ENCODE measurements at places on chromosomes 3 and 15. TPM values are rescaled to one million over a fixed set of nuclear protein-coding genes. Genes with fewer than 3 reads are reported as not detected.

Gene DLL4
- polyA plus RNA-seq: 0.05 TPM

Gene DNAH12
- not detected for polyA plus RNA-seq

Gene C2CD4A
- not detected for polyA plus RNA-seq

- peaks cover 95% of the 10 kb centered on the region for H3K36me3 ChIP-seq
- H3K27me3 ChIP-seq: no peaks in the 10 kb centered on the region
- H3K4me3 ChIP-seq: no peak overlapping the region
- H3K4me1 ChIP-seq: peaks cover 15% of the 10 kb centered on the region
- no peak overlapping the region for H3K27ac ChIP-seq
Observed at GRCh38 chr3:47016934-47017435, 37.5 kb downstream of the NBEAL2 start.

Gene ATP13A5
- not detected for polyA plus RNA-seq

Gene IL16
- polyA plus RNA-seq: 71.5 TPM

DNA sequence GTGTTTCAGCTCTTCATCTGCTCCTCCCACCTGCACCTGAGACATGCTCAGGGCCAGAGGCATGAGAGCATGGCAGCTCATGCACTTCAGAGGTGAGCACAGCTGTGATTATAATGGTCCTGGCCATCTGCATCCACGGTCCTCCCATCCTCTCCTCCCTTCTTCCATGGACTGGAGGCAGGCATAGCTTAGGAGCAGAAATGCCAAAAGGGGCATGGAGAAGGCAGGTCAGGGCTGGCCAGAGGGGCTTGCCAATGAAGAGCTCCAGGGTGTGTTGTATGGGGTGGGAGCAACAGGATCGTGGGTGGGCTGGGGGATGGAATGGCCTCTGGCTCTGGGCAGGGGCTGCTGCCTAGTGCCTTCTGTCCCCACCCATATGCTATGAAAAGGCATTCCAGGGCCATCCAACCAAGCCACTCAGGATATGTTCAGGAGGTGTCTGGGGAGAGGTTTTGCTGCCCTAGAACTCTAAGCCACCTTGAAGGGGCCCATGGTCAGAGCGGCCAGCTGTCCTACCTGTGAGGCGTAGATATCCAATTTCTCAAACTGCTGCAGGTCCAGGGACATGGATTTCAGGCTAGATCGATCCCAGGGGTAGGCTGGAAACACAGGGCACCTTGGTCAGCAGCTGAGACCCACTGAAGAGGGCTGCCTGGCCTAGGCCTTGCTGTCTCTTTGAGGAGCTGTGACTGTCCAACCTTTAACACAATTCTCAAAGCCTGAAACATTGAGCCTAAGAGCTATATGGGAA is 26.1 kb downstream of the KY start:
- no peaks in the 10 kb centered on the region for H3K4me1 ChIP-seq
- no peak overlapping the region for H3K4me3 ChIP-seq
- no peaks in the 10 kb centered on the region for H3K36me3 ChIP-seq
- H3K27me3 ChIP-seq: no peaks in the 10 kb centered on the region
- H3K27ac ChIP-seq: no peak overlapping the region

Gene CCR3
- 0.44 TPM for polyA plus RNA-seq

GRCh38 chr3:114456742-114457141 is 162.9 kb downstream of the TIGIT start:
- peaks cover 12% of the 10 kb centered on the region for H3K4me1 ChIP-seq
- no peak overlapping the region for H3K4me3 ChIP-seq
- peaks cover 2% of the 10 kb centered on the region for H3K27me3 ChIP-seq
- no peak for DNase-seq
- H3K27ac ChIP-seq: no peak overlapping the region

DNA sequence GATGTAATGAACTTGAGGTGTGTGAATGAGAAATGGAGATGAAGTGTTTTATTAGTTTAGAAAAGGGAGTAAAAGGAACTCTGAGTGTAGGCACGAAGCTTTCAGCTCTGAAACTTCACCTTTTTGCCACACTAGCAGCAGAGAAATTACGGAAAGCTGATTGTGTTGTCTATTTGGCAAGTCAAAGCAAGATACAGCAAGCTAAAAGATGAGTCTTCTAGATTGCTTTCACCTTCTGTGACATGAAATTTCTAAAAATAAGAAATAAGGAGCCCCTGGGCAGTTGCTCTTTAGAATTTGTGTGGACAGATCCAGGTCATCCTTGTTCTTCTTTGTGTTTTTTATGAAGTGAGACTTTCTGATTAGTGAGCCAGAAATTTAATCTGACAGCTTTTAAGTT is 143.4 kb downstream of the FNDC3B start:
- no peak for DNase-seq
- H3K4me1 ChIP-seq: peaks cover 42% of the 10 kb centered on the region
- H3K27me3 ChIP-seq: no peaks in the 10 kb centered on the region
- peaks cover 7% of the 10 kb centered on the region for H3K36me3 ChIP-seq

Gene CACNA2D2
- polyA plus RNA-seq: not detected

Gene PSTPIP1
- 86.8 TPM for polyA plus RNA-seq

DNA sequence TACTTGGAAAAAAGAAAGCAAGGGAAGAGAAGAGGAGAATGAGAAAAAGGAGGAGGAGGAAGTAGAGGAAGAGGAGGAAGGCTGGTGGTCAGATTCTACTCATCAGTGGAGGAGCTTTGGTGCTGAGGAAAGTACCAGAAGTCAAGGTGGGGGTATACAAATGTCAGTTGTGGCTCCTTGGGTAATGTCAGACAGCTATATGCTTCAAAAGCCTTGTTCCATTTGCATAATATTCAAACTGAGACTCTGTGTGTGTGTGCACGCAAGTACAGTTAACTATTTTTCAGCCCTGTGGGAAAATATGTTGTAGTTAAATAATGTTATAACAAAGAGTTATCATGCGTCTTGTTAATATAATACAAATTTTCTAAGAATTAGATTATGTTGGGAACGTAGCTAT is 609.7 kb downstream of the PDCD6IP start:
- no peaks in the 10 kb centered on the region for H3K27me3 ChIP-seq
- no peaks in the 10 kb centered on the region for H3K36me3 ChIP-seq
- no peak for DNase-seq
- no peak overlapping the region for H3K27ac ChIP-seq
- no peaks in the 10 kb centered on the region for H3K4me1 ChIP-seq

GRCh38 chr3:70250492-70250891 is 61.9 kb downstream of the MDFIC2 start:
- no peaks in the 10 kb centered on the region for H3K27me3 ChIP-seq
- no peak overlapping the region for H3K4me3 ChIP-seq

Gene WNT5A
- polyA plus RNA-seq: not detected

DNA sequence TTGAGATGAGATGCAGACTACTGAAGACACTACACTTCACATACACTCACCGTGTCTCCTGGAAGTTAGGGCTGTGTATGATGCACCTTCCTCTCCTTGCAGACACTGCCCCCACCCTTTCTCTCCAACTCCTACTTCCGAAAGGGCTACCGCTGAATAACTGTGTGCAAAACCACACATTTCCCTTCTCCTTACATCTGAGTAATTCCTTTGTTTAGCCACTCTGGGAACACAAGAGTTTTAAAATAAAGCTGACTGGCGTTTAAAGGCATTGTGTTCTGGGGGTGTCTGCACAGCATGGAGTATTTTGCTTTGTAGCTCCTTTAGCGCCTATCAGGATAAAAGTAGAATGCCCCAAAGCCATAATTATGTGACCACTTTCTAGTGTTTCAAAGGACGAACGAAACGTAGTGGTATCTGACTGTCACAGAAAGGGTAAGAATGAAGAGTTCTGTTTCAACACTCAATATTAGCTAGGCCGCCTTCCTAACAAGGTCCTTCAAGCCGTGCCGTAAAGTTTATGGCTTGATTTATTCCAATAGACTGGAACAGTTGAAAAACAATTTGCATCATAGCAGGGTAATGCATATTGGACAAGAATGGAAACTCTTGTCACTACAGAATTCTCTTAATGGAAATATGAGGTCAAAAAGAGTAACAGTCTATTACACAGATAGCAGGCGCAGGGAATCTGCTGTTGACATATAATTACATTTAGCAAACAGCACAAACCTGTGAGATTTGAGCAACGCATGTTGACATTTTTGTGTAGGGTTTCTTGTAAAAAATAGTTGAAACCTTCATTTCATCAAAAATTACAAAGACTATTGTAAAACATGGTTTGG is 619.9 kb downstream of the FOXP1 start:
- peaks cover 67% of the 10 kb centered on the region for H3K36me3 ChIP-seq
- H3K4me1 ChIP-seq: no peaks in the 10 kb centered on the region
- no peak overlapping the region for H3K4me3 ChIP-seq
- DNase-seq: no peak

Gene CCDC191
- polyA plus RNA-seq: 1.2 TPM

- H3K27ac ChIP-seq: peak overlapping the region; percentile 24
- H3K4me1 ChIP-seq: peaks cover 76% of the 10 kb centered on the region
- H3K36me3 ChIP-seq: peaks cover 27% of the 10 kb centered on the region
- no peak for DNase-seq
- no peaks in the 10 kb centered on the region for H3K27me3 ChIP-seq
- no peak overlapping the region for H3K4me3 ChIP-seq
Observed at GRCh38 chr3:39149498-39150147, 3.8 kb downstream of the CSRNP1 start.

Gene POTEB2
- polyA plus RNA-seq: not detected

- H3K4me3 ChIP-seq: no peak overlapping the region
- H3K4me1 ChIP-seq: no peaks in the 10 kb centered on the region
- no peak for DNase-seq
- peaks cover 31% of the 10 kb centered on the region for H3K36me3 ChIP-seq
Observed at GRCh38 chr3:66378256-66378655, 122.6 kb downstream of the LRIG1 start.

Measured in CD14-positive monocyte (primary cell).